T1000 (cell line): ENCODE measurements at places on chromosomes 7 and 10.

DNA sequence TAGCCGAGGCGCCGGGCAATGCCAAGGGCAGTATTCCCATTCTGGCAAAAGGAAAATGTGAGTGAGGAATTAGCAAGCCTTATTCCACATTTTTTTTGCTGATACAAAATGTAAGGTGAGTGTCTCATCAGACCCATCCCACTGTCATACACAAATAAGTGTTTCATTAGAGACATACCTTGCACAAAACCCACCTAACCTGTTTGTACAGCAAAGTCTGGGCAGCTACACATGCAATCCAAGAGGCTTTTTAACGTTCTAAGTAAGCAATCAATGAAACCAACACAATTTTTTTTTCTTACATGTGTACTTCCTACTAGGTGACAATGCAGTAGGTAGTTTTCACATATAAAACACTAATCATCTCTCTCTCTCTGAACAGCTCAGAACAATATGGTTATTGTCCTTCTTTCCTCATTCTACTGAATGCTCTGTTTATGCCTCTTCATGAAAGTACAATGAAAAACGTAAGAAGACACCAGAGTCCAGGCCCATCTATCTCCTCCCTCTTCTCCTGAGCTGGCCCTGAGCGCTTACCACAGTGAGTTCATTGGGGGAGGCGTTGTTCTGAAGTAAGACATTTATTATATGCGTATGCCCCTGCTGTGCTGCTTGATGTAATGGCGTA, 217.2 kb downstream of the ANK3 start:
- DNase-seq, result no peak

GRCh38 chr10:132905661-132906060, 36.7 kb downstream of the CFAP46 start:
- no peak for DNase-seq

GRCh38 chr7:139099172-139099947, 10.2 kb downstream of the ZC3HAV1 start:
- no peak for DNase-seq

DNA sequence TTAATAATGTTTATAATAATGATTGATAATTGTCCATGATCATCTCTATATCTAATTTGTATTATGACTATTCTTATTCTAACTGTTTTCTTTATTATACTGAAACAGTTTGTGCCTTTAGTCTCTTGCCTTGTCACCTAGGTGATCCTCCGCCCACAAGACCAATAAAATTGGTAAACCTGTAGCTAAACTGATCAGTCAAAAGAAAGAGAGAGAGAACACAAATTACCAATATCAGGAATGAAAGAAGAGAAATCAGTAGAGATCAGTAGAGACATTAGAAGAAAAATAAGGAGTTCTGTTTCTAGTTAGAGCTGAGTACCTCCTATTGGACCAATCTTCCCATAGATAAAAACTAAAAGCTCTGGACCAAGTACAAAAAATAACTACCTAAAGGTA, 6.1 kb upstream of the COA1 start:
- no peak for DNase-seq

DNA sequence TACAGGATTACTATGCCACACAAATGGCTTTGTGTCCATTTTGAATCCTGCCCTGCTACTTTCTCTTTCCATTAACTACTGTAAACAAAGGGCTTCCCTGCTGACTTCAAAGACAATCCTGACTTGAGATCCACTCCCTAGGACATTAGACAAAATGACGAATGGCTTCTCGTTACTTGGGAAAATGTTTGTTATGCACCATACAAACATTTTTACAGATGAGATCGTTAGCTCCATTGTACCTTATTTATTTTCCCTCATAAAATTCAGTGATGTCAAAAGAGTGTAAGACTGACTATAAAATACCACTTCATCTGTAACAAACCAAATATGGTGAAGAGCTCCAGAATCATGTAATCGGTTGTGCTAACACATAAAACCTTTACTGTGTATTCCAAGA, 121.8 kb downstream of the CD36 start:
- DNase-seq, result no peak

DNA sequence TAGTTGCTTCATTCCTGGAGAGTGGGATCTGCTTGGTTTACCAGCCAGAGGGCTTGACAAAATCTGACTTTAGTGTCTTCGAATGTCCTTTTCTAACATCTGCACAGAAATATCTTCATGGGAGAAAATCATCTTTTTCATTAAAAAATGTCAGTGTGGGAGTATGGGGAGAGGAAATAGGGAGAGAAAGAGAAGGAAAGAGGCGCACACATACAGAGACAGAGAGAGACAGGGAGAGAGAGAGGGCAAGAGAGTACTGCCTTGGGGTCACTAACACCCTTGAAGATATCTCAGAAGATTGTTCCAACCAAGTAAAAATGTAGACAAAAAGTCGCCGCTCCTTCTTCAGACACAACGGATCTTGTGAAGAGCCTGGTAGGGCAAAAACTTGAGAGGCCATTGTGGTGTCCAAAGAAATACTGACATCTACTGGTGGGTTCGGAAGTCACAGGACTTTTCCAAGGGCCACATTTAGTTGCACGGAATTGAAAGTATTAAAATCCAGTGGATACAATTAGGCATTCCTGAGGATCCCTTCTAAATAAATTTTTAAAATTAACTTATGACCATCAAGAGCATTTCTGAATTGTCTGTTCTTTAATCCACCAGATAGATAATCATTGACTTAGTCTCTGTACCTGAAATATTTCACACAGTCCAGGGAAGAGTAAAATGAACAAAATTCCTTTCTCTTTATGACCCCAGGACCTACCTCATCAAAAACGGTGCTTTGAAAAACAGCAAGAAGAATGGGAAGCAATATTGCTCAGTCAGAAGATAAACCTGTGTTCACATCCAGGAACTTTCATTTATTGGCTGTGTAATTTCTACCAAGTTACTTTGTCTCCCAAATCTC, 29.7 kb downstream of the VIM start:
- no peak for DNase-seq

DNA sequence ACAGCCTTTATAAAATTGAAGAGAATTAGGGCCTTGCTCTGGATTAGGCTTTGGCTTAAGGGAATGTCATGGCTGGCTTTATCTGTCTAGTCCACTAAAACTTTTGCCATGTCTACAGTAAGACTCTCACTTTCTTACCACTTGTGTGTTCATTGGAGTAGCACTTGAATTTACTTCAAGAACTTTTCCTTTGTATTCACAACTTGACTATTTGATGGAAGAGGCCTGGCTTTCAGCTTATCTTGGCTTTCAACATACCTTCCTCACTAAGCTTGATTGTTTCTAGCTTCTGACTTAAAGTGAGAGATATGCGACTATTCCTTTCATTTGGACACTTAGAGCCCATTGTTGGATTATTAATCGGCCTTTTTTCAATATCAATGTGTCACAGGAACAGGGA, 96.1 kb downstream of the TPST1 start:
- DNase-seq, result no peak

GRCh38 chr7:43647673-43648472, 65.0 kb downstream of the STK17A start:
- peak; percentile 83 for DNase-seq

DNA sequence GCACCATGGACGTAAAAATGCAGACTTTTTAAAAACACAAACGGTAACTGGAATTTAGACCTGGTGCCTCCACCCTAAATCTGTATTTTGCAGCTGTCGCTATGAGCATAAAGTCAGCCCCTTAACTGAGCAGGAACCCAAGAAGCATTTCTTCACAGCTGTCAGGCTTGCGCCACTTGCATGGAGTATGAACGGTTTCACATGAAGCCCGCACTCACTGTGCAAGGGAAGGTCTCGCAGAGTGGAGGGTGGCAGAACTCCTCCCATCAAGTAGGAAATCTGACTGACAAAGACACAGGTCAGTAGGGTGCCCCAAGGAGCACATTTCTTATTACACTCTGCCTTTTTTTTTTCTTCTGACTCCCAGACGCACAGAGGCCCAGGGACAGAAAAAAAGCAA, 58.5 kb downstream of the ELMO1 start:
- no peak for DNase-seq

GRCh38 chr10:78475437-78475836, 441.8 kb downstream of the RPS24 start:
- no peak for DNase-seq

DNA sequence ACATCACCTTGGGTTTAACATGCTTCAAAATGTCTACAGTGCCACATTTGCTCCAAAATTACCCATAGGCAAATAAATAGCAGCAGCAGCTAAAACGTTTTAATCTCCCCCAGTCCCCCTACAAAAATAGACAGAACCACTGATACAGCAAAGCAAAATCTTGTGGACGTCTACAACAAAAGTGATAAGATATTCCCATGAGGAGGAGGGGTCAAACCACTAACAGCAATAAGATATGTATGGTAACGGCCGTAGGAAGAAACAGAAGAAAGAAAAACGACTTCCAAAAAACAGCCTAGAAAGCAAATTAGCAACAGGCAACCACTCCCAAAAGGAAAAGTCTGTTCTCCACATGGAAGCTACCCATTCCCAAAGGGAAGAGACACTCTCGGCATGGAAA, 34.5 kb upstream of the ST8SIA6 start:
- no peak for DNase-seq

DNA sequence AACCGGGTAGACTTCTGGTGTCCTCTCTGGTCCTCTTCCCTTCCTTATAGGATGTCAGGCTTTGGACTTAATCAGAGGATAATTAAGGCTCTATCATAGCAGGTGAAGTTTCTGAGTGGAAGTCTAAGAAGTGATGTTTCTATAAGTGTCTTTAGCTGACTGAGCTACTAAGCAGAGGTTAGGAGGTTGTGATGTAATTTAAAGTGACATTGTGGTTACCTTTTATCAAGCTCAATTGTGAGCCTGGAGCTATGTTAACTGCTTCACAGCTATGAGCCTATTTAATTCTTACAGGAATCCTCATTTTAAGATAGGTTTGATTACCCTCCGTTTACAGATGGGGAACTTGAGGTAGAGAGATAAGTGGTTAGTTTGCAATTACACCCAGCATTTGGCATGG, 365.1 kb downstream of the AUTS2 start:
- no peak for DNase-seq

DNA sequence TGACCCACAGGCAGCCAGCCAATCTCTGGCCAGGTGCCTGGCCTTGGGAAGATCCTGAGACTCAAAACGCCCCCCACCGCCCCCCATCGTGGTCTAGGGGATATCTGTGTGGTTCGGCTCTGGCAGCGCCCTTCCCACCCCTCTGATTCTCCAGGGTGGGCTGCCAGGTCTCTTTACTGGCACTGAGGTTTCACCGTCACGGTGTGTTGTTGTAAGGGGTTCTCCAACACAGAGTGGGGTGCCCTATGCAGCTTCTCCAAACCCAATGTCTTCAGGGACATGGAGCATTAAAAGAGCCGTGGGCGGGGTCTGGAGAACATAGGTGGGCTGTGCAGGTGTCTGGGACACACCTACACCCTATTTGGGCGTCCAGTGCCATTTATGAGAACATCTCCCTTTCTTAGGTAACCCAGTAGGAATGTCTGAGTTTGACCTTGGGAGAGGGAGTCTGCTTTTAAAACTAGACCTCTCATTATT, 1.5 kb downstream of the MAFK start:
- no peak for DNase-seq

DNA sequence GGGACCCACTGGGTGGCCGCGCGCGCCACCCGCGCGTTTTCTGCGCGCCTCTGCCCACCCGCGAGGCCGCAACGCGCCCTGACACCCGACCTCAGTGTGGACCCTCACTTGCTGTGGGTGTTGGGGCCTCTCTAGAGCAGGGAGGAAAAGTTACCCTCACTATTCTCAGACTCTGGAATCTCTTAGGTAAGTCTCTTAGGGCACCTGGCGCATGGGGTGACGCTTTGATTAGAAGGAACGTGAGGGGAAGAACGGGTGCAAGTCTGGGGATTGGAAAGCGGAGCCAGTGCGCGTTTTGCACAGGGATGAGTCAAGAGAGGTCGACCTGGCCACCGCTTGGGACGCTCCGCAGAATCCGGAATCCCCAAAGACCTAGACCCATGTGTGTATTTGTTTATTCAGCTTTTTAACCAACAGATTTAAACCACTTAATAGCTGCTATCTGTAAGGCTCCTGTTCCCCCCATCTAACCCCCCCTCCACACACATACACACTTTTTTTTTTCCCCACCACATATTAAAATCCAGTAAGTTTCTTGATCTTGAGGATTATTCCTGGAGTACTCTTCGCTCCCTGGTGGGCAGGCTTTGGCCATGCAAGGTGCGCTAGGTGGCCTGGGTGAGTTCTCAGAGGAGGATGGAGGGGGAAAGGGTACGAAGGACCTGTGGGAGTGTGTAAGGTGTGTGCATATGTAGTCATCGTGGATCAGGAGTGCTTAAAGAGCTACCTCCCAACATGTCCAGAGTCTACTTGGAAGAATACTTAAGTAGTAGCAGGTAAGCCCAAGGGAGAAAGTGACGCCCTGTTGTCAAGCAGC, 169.1 kb upstream of the PPP1R3A start:
- DNase-seq, result no peak

DNA sequence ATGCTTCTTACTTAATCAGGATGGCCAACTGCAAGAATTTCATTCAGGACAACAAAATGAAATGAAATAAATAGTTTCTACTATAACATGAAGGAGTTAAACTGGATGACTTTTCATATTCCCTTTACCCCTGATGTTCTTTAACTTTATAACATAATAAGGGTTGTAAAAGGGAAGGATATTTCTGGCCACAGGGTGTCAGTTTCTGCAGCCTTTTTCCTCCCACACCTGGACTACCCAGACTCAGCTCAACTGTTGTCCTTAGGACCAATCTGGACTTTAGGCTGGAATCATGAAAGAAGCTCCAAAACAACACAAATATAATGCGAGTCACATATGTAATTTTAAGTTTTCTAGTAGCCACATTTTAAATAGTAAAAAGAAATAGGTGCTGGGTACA, 43.4 kb downstream of the PRPS1L1 start:
- DNase-seq, result no peak

DNA sequence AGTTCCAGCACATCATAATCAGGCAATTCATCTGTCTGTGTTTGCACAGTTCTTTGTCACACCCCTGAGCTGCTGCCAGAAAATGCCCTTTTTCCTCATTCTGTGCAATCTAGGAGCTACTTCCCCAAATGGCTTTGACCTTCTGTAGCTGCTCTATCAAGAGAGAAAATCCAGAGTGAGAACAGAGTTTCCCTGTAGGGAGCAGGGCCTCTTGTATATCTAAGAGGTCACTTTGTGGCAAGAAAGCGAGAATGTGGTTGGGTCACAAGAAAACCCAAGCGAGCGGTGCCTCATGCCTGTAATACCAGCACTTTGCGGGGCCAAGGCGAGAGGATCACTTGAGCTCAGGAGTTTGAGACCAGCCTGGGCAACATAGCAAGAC, 24.3 kb downstream of the SLC29A3 start:
- DNase-seq, result no peak

GRCh38 chr10:48579251-48579960, 25.5 kb downstream of the ARHGAP22 start:
- DNase-seq, result no peak

- DNase-seq, result no peak
These were observed 201.7 kb upstream of the ADARB2 start for GRCh38 chr10:1939016-1939415.

GRCh38 chr10:21519397-21519933, 6.0 kb downstream of the SKIDA1 start:
- no peak for DNase-seq

GRCh38 chr10:19998482-19998881, 182.2 kb downstream of the PLXDC2 start:
- no peak for DNase-seq
